ENCODE measurements at places on chromosomes 11 and 22.

DNA sequence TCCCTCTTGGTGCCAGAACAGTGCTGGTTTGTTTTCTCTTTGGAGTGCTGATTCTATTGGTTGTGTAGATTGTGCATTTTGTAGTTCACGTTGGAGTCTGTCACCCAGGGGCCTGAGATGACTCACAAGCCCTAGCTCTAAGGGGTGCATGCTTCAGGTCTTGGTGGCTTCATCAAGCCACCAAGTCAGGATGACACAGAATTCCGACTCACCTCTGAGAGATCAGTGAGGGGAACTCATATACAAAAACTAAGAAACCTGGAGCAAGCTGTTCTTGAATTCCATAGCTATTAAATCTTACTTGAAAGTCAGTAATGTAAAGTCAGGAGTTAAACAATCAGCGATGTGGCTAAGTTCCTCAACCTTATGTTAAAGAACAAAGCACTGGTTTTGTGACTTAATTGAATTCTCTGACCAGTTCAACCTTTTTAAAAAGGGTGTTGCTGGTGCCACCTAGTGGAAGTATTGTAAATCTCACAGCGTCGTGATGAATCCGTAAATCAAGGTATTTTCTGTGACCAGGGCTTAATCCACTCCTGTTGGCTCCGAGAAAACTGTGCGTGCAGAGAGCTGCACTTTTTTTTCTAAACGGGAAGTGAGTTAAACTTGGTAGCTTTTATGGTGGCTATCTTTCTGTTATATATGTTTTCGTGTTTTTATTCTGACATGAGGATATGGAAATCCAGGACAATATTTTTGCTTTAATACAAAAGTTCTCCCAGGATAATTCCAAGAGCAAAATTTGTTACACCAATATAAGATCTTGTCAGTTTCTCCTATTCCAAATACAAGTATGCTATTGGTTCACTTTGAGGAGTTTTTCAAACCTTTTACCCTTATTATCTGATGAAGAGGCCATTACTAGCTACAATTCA is 14.6 kb downstream of the MMP13 start:
- no peak for DNase-seq

DNA sequence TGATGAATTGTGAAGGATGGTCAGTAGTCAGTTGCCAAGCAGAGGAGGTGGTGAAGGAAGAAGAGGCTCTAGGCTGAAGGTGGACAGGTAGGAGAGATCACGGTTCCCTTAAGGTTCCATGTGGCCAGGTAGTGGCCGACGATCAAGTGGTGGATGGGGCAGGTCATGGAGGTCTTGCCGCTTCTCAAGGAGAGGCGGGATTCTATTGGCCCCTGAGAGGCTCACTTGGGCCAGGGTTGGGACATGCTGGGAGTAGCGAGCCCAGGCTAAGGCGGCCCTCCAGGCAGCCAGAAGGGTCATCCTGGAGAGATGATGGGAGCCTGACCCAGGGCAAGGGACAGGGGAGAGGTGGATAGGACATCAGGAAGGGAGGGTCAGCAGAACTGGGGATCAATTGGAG is 20.9 kb upstream of the TMPRSS4 start:
- no peak for DNase-seq

GRCh38 chr22:40329466-40329865 is 16.8 kb upstream of the ADSL start:
- no peak for DNase-seq

DNA sequence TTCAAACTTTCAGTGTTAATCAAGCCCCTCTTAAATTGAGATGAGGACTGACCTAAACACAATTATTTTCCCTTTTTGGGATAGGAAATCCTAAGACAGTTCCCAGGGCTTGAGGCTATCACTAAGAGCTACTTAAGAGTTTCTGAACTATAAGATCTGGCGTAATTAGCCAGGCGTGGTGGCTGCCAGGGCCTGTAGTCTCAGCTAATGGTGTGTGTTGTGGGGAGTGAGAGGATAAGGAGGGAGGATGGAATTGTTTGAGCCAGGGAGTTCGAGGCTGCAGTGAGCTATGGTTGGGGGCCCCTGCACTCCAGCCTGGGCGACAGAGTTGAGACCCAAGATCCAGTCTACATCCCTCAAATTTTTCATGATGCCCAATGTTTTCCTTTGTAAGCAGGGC is 23.5 kb upstream of the EXPH5 start:
- DNase-seq, result no peak

- no peak for DNase-seq
Measured at GRCh38 chr11:116638463-116638862, 134.3 kb downstream of the BUD13 start.

DNA sequence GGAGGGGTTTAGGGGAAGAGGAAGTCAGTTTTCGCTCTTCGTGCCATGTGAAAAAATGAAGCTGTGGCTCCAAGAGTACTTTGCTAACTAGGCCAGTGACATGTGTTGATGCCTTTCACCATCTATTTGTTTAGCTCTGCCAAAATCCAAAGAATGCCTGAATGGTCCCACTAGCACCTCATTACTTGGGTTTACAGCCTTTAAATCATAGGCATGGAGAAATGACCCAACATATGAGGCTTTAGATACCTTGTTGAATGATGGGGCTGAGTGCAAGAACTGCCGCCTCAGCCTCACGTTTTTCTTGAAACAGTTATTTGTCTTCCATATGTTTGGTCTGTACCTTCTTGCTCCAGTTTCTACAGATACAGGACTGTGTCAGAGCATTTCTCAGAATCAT is 8.3 kb downstream of the RBM4 start:
- DNase-seq, result no peak

GRCh38 chr11:18722293-18722637 is 3.7 kb downstream of the IGSF22 start:
- DNase-seq, result no peak

- no peak for DNase-seq
Measured at GRCh38 chr11:45176996-45177395, 30.6 kb downstream of the PRDM11 start.

GRCh38 chr11:1737080-1737757 is 13.2 kb downstream of the IFITM10 start:
- no peak for DNase-seq

- no peak for DNase-seq
Measured at GRCh38 chr11:108960501-108960900, 295.6 kb downstream of the DDX10 start.

DNA sequence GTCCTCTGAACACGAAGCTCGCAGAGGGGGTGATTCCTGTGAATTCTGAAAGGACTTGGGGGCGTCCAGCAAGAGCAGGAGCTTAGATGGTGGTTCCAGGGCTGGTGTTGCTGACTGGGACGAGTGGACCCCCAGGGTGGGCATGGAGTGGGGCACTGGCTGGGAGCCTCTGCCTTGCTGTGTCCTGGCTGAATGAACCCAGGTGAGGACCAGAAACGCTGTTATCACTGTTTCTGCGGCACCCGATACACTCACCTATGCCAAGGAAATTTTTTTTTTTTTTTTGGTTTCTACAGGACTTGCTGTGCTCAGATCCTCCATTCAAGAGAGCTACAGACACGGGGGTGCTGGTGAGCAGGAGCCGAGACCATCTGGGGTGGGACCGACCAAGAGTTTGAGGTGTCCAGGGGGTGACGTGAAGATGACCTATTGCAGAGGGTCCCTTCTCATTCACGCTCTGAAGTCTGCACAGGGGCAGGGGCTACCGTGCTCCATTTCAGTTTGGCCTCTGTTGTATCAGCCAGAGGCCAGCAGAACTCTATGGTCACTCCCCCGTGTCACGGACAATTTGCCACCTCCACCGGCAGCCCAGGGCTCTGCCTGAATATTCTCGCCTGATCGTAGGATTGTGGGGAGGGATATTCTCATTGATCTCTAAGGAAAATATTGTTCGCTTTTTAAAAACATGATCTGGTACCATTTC is 3.6 kb downstream of the SMIM38 start:
- DNase-seq, result no peak
